GM13976 (cell line): ENCODE measurements at places on chromosomes 2 and 18.

- DNase-seq, result peak; percentile 57
Measured at GRCh38 chr2:27086724-27087593, at the start of gene KHK. Gene KHK, plus strand, starts transcription at chr2:27086772. Its CDS starts 488 bp downstream, at chr2:27087260.

GRCh38 chr2:3612639-3613523, 18.0 kb downstream of the COLEC11 start:
- DNase-seq, result no peak

GRCh38 chr2:32484937-32485336, 128.1 kb downstream of the BIRC6 start:
- no peak for DNase-seq

DNA sequence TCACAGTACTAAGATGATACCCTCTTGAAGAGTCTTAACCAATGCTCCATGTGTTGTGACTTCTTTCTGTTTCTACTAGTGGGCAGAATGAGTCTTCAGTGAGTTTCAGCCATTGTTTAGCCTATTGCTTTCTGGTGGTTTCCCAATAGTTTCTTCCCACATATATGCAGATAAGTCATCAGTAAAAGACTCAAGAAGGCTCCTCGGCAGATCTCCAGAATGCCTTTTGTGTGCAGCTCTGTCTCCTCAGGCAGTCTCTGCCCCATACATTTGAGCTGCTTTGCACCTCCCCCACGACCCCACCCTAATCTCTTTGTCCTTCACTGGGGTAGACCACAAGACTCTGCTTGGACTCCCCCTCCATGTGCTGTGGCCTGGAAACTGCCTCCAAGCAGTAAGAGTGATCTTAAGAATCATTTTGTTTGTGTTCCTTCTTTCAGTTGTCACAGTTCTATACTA, 71.6 kb upstream of the CHRNA1 start:
- peak; percentile 16 for DNase-seq

- no peak for DNase-seq
Measured at GRCh38 chr18:55249550-55249949, 290.3 kb upstream of the CCDC68 start.
